ENCODE measurements at places on chromosomes 6 and 20. TPM values are rescaled to one million over a fixed set of nuclear protein-coding genes. Genes with fewer than 3 reads are reported as not detected.

GRCh38 chr6:501891-502601, 110.5 kb downstream of the IRF4 start:
- no peak for DNase-seq

DNA sequence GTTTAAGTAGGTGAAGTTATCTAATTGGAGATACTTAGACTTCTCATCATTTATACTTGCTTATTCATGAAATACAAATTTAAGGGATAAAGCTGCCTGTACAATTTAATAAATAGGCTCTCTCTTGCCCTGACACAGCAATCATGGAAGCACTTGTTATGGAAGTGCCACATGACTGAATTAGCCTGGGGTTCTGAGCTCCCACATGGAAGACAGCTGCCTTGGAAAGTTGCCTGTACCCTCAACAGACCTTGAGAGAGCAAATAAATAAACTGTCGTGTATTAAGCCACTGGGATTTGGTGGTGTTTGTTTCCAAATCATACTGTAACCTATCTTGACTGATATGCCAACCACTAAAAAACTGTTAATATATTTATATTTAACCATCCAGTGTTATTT, 87.0 kb upstream of the RSPO3 start:
- no peak for DNase-seq

GRCh38 chr6:15547400-15547799, 115.4 kb downstream of the DTNBP1 start:
- DNase-seq: no peak

- DNase-seq: no peak
Measured at GRCh38 chr20:49318430-49319207, 40.8 kb upstream of the ZNFX1 start.

DNA sequence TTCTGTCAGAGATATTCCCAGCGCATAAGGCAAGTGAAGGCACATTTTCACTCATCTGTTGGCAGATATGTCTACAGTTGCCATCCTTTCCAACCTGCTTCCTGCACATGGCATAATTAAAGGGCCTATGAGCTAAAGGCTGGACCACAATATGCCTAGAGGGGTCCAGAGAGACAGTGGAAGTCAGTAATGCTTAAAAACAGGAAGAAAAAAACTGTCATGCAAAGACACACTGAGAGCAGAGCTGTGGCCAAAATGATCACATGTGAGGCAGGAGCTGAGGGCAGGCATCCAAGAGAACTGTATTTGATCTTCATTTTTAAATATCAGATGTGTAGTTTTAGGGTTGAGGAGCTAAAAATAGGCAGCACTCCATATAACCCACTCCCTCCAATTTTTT, 125.0 kb upstream of the BACH2 start:
- DNase-seq: no peak

DNA sequence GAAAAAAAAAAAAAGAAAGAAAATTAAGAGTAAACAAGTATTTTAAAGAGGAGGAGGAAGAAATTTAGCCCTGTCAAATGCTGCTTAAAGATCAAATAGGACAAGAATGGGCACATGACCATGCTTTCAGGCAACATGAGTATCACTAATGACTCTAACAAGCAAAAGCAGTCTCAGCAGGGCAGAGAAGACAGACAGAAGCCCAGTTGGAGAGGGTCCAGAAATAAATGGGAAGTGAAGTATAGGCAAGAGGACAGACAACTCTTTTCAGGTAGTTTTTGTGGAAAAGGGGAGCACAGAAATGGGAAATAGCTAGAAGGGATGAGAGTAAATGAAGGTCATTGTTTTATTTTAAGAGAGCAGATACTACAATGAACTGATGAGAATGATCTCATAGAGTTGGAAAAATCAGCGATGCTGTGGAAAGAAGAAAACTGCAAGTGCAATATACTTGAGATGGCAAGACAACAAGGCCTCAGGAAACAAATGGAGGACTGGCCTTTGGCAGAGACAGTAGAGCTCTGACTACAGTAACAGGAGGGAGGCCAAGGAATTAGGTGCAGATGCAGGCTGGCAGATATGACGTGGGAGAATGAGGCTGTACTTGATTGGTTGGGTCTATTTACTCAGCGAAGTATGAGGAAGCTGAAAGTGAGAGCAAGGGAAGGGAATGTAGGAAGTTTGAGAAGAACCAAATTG, 40.3 kb downstream of the KIF6 start:
- DNase-seq: no peak

GRCh38 chr6:27188061-27188884, 59.2 kb upstream of the PRSS16 start:
- no peak for DNase-seq

GRCh38 chr6:68876792-68877493, 241.9 kb downstream of the ADGRB3 start:
- DNase-seq: no peak

GRCh38 chr6:120606743-120607142, 727.5 kb downstream of the TBC1D32 start:
- no peak for DNase-seq

DNA sequence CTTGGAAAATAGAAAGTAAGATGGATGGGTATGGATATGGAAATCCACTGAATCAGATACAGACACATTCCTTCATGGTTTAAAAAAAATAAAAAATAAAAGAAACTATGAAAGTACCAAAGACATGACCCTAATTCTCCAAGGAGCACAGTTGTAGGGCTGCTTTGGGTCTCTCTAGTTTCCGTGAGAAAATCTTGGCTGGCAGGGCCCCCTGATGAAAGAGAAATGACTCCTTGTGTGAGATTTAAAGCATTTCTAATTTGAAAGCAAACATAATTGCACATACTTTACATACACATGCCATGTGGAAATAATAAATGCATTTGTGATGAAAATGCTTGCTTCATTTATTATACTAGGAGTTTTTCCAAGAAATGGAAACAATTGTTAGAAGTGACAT, 593.9 kb upstream of the BTBD3 start:
- no peak for DNase-seq

DNA sequence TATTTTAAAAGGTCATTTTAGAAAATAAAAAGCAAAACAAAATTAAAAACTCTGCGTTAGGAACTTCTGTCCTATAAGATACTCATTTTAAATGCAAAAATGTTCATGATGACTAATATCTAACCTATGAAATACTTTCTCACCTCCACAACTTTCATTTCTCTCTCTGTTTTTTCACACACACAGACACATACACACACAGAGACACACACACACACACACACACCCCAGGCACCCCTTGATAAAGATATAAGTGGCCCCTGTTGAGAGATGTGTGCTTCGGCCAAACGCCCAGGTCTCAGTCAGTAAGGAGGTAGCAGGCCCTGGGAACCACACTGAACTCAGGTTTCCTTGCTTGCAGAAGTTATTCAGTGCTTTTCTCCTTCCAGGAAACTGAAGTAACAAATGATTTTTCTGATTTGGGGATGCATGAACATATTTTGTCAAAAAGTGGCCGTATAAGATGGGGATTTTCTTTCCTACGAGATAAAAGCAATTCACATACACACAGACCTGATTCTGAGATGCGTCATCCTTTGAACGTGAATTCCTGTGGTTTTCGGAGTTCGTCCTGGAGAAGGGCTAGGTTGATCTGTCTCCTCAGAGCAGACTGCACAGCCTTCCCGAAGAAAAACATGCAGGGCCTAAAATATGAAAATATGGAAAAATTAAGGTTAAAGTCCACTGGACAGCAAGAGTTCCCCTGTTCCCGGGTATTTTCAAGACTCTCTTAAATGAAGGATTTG, 306.8 kb upstream of the FOXQ1 start:
- no peak for DNase-seq

- no peak for DNase-seq
Measured at GRCh38 chr20:49184691-49185070, 3.5 kb downstream of the STAU1 start.

- DNase-seq: no peak
Measured at GRCh38 chr6:150914372-150914771, 48.9 kb downstream of the MTHFD1L start.

- DNase-seq: no peak
Measured at GRCh38 chr6:170083236-170084051, 207.4 kb downstream of the DLL1 start.

DNA sequence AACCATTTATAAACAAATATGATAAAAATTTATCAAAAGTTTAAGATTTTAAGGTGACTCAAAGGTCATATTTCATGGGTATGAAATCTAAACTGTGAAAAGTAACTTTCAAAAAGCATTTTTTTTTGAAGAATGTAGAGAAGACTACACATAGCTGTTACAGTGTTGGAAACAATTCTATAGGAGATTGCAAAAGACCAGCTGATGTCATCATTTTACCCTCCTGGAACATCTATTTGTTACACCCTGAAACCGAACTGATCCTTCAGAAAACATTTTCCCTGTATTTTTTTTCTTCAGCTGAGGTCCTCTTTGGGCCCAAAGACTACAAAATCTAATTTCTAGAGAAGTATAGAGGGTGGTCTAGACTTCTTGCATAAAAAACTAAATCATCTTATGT, 297.5 kb upstream of the FERMT1 start:
- DNase-seq: no peak

GRCh38 chr6:11412011-11412424, 125.5 kb upstream of the TMEM170B start:
- DNase-seq: no peak

GRCh38 chr6:150251566-150252186, 108.8 kb downstream of the PPP1R14C start:
- no peak for DNase-seq

DNA sequence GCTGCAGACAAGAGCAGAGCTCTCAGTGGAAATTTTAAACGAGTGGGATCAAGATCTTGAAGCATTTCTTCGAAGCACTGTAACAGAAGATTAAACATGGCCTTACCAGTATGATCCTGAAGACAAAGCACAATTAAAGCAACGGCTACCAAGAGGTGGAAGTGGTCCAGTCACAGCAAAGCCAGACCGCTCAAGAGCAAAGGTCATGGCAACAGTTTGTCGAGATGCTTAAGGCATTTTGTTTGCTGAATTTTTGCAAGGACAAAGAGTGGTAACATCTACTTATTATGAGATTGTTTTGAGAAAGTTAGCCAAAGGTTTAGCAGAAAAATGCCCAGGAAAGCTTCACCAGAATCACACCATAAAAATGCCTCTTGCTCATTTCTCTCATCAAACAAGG, 153.4 kb upstream of the CARMIL1 start:
- no peak for DNase-seq

GRCh38 chr20:37886851-37887297, 16.1 kb upstream of the VSTM2L start:
- DNase-seq: no peak

The CCN2 gene
- 118 TPM for total RNA-seq

The RCAN2 gene
- total RNA-seq: 20.9 TPM

The RBCK1 gene
- 67.0 TPM for total RNA-seq

The ZBP1 gene
- 0.74 TPM for total RNA-seq

The CALHM5 gene
- 2.2 TPM for total RNA-seq
